ENCODE measurements at places on chromosomes 16 and 17.

DNA sequence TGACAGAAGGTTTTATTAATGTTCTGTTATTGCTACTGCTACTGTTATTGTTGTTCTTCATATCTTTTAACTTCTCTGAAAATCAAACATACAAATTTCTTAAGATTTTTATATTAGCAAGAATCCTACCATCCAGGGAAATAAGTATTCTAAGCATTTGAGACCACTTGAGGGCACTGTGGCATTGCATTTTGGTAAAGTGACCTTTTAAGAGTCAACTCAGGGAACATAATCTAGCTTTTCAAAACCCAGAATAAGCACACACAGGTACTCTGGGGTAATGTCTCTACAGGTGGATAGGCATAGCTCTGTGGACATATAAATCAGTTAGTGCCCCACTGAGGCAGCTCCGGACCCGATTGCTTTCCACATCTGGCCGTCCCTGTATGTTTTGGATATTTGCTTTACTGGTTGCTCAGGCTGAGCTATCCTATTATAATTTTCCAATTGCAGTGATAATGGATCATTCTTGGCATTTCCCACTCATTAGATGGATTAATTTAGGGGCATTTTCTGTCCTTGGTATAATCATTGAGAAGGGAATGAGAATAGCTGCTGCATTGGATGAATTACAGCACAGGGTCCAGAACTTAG lies 1425.1 kb upstream of the CDH8 start:
- no peak for DNase-seq

GRCh38 chr16:23893986-23894385 lies 58.2 kb downstream of the PRKCB start:
- no peak for DNase-seq

- DNase-seq, result no peak
Measured at GRCh38 chr17:42868338-42868737, 17.3 kb downstream of the AOC3 start.

DNA sequence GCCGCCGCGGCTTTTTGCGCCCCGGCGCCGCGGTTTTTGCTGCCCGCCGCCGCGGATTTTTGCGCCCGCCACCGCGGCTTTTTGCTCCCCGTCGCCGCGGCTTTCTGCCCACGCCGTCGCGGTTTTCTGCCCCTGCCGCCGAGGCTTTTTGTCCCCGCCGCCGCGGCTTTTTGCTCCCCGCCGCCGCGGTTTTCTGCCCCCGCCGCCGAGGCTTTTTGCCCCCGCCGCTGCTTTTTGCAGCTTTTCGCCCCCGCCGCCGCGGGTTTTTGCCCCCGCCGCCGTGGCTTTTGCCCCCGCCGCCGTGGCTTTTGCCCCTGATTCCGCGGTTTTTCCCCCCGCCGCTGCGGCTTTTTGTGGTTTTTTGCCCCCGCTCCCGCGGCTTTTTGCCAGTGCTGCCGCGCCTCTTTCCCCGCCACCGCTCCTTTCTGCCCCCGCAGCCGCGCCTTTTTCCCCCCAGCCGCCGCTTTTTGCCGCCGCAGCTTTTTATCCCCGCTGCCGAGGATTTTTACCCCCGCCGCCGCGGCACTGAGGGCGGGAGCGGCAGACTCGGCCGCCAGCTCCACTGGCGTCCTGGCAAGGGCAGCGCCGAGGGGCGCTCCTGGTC lies 518.6 kb upstream of the WSB1 start:
- DNase-seq, result no peak

DNA sequence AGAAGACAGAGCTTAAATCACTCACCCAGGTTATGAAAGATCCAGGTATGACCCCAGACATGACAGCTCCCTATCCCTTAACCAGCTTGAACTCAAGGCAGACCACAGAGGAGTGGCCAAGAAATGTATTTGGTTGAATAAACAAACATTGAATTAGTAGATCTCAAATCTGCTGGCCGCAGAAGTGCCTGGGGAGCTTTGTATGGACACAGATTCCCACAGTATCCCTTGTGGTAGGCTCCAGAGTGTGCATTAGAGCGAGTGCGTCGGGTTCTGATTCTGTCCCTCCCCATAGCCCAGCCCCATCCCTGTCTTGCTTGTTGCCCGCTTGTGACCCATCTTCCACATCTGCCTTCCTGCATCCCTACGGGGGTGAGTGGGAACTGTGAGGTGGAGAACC lies 118.8 kb upstream of the FOXF1 start:
- no peak for DNase-seq

GRCh38 chr17:44346064-44346844 lies 1.2 kb downstream of the GRN start:
- no peak for DNase-seq

DNA sequence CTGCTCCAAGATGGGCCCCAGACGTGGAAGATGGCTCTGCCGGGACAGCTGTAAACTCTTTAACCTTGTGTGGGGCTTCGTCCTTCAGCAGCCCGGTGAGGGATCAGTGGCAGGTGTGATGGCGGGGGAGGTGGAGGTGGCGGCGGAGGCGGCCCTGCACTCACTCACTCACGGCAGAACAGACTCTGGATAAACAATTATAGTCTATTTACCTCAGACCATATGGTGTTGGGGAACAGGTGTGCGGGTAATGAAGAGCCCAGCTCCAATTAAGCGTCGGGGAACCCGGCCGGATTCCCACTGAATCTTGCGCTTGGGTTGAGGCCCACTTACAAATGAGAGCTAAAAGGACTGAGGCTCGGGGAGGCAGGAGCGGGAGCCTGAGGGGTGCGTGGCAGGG lies 104.3 kb upstream of the SDK2 start:
- DNase-seq, result no peak

DNA sequence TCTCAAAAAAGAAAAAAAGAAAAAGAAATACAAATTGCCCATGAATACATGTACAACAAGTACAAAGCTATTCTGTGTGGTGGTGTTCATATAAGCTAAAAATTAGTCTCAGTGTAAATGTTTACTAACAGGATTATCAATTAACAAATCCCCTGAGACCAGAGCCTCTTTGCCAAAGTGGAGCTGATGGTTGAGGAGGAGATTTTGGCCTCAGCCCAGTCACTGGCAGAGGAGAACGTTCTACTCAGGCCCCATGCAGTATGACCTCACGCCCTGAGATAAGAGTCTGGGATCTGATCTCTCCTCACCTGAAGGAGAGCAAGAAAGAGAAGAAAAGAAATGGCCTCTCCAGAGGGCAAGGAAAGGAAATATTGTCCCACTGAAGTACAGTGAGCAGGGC lies 35.5 kb upstream of the NOL11 start:
- DNase-seq, result no peak

- no peak for DNase-seq
Measured at GRCh38 chr17:43917348-43918025, 10.2 kb upstream of the MPP2 start.

DNA sequence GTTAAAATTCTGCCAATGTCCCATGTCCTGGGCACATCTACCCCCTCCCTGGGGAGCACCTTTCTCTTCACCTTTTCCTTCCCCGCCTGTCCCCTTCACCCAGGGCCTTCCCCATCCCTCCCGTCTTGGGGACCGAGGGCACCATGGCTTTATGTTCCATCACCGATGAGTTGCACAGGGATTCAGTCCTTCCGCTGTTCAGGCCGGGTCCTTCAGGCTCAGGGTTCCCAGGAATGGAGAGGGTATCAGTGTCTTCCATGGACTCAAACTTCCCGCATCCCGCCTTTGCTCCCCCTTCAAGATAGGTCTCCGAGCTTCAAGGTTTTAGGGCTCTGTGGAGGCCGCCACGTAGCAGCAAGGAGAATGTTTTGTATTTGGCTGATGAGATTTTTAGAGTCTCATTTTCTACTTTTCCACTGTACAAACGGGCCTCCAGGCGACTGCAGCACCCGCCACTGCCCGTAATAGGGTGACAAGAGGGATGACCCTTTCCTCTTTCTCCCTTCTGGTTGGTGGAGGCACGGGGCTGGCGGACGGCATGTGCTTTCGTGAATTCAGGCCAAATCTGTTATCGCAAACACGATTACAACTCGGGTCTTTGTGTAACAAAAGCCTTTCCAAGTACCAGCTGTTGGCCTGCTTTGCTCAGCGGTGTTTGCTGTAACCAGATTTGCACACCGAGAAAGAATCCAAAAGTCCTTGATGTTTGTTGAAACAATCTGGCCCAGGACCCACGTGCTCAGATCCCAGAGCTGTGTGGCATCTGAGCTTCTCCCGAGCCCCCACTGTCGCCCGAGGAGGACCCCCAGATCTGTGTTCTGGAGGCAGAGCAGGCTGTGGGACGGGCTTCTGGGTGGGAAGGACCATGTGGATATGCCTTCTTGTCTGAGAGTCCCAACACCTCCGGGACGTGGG lies 236.3 kb downstream of the SEC14L1 start:
- no peak for DNase-seq

DNA sequence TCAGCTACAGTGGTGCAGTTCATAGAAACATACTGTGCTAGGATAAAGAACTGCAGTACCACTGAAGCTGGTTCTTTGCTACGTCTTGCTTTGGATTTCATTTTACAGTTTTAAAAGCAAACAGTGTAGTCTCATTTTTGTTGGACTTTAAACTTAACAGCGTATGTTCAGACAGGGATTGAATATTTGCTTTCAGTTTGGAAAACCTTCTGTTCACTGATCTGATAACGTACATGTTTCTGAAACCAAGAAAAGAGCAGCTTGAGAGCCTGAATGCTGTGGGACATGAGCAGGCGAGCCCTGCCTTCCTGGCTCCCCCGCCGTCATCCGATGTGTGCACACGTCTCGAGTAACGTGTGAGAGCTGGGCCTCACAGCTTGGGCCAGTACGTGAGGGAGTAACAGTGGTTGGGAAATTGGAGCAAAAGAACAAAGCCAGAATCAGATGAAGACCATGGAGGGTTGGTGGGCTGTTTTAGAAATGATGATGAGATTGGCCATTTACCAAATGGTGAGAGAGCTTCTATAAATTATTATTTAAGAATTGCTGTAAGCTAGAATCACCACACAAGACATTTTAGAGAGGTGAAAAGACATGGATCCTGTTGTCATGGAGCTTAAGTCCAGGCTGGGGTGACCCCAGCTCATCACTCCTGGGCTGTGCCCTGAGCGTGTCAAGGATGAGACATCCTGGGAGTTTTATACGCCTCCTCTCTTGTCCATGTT lies 20.8 kb upstream of the CLEC18C start:
- DNase-seq, result no peak

GRCh38 chr16:19115148-19116021 lies 1.6 kb downstream of the ITPRIPL2 start:
- DNase-seq, result no peak

- DNase-seq, result no peak
Measured at GRCh38 chr16:75244844-75245758, 6.3 kb downstream of the BCAR1 start.

- peak; percentile 10 for DNase-seq
Measured at GRCh38 chr17:44556832-44557606, at the start of gene FZD2. FZD2 (plus strand) TSS chr17:44557484; CDS start chr17:44557689, 205 bp downstream.

- no peak for DNase-seq
Measured at GRCh38 chr17:72839131-72839725, 253.3 kb downstream of the SLC39A11 start.

DNA sequence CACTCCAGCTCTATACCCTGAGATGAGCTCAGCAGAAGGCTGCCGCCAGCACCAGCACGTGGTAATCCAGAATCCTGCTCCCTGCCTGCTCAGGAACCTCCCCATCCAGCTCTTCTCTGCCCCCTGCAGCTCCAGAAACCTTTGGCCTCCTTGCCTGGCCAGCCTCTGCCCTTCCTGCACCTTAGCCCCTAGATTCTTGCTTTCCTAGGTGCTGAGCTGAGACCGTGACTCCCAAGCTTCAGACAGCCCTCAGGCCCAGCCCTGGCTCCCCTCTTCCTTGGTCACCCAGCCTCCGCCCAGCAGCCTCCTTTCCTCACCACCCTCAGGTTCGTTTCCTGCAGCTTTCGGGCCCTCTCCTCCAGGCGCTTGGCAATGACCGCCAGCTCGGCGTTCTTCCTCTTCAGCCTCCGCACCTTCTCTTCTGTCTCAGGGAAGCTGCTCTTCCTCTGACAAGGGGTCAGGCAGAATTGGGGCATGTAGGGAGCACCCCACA lies 2.6 kb downstream of the TSPOAP1 start:
- no peak for DNase-seq

DNA sequence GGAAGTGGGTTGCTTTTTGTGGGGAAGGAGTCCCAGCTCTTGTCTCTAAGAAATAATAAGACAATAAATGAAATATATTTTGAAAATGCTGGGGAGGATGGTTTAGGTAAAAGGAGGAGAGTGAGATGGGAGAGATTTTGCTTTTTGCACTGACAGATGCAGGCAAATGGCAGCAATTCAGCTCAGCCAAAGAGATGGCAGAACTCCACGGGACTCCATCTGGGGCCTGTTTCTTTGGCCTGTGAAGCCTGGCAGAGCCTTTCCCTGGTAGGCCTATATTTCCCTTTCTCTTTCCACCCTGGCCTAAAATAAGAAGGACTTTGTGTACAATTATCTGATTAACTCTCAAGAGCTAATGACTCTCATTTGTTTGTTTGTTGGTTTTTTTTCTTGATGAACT lies 1525.1 kb downstream of the CDH11 start:
- no peak for DNase-seq

- no peak for DNase-seq
Measured at GRCh38 chr17:2210726-2211125, 92.9 kb downstream of the SMG6 start.

- no peak for DNase-seq
Measured at GRCh38 chr17:68693466-68693865, 92.3 kb upstream of the FAM20A start.

DNA sequence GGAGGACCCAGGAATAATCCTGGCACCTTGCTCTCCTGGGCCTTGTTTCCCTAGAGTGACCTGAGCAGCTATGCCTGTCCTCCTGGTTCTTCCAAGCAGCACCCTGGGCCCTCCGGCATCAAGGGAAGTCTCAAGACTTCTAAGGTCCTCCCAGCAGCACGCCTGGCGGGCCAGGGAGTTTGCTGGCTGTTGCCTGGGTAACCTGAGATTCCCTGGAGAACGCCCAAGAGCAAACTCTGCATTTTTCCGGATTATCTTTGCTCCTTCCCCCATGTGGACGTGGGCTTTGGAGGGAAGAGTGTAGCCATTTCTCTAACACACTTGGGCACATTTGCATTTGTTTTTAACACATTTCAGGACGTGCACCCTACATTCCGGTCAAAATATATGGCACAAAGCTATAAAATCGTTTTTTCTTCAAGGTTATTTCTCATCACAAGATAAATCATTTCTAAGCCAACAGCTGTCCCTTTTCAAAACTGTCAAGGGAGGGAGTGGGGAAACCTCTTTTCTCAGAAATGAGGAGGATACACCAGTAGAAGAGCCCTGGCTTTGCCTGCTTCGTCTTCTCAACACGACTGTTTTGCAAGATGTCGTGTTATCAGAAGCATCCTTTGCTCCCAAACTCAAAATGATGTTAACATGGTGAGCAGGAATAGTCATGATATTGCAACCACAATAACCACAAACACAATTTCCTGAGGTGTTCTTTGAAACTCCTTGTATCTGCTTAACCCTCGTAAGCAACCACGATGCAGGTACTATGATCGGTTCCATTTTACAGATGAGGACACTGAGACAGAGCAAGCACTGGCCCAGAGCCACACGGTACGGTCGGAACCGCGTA lies 116.5 kb downstream of the ADCY9 start:
- no peak for DNase-seq

GRCh38 chr17:65891231-65891735 lies 300.6 kb downstream of the CEP112 start:
- no peak for DNase-seq

DNA sequence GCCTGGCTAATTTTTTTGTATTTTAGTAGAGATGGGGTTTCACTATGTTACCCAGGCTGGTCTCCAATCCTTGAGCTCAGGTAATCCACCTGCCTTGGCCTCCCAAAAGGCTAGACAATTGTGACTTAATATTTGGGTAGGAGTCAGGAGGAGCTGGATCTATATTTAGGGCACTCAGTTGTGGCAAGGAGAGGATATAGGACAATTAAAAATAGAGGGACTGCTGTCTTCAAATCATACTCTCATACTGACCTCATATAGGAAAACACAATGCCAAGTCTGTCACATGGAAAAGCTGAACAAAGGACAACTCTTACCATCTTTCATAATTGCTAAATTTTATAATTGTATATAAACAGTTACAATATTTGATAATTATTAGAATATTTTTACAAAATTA lies 17.1 kb downstream of the IRX3 start:
- DNase-seq, result no peak

Measured in stimulated activated CD4-positive, alpha-beta T cell treated with anti-CD3 and anti-CD28 coated beads, TNF-alpha, amount 100 ng/mL, for 48 hours (primary cell).